ENCODE measurements at places on chromosomes 5 and 9.
A peak's percentile ranks its signal among the peaks of the same experiment; 100 is the strongest.

- peak; percentile 19 for DNase-seq
These were observed 5.2 kb downstream of the GABRP start for GRCh38 chr5:170788626-170789304.

GRCh38 chr5:180596115-180596667, 4.9 kb upstream of the SCGB3A1 start:
- no peak for DNase-seq

DNA sequence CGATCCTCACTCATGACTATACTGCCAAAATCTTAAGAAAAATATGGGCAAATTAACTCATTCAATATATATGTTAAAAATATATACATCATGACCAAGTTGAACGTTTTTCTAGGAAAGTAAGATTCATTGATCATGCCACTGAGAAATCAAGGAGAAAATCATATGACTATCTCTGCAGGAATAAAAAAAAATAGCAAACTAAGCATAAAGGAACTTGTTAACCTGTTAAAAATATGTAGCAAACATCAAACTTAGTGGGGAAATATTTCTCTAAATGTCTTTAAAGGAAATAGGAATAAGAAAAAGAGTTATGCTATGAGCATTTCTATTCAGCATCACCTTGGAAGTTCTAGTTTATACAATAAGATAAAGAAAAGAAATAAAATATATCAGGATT, 302.4 kb downstream of the GLIS3 start:
- no peak for DNase-seq

DNA sequence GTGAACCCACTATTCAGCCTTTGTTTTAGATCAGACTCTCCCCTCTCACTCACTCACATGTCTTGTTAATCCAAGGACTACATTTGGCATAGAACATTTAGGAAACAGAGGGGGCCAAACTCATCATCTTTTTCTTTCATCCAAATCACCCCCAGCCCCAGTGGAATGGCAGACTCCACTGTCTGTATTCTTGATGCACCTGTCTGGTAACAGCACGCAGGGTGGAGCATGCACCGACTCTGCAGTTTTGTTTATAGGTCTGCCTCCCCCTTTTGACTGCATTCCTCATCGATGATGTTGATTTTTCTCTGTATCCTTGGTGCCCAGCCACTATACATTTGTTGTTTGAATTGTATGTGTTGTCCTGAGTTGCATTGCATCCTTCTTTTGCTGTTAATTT, 66.0 kb downstream of the ANGPTL2 start:
- DNase-seq: no peak

DNA sequence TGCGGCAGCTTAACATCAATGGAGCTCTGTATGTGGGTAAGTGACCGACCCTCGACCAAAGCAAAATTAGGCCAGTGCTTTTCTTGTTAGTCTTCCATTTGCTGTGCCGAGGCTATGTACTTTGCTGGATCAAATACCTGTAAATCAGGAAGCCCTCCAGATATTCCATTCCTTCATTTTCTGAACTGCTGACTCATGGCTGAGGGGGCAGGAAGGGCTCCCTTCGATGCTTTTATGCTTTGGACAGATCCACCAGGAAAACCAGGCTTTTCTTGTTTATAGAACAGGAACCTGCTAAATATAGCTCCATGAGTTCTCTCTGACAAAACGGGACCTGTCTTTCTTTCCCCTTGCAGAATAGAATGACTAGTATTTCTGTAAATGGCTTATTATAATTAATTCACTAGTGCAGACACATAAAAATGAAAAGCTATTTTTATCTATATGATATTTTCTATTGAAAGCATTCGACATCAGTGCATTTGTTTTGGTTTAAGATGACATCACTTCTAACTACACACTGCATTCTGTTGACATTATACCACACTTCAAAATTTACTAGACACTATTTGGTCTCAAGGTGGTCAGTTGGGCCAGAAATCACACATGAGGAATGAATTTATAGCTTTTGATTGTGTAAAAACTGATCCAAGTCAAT, 93.3 kb downstream of the LIFR start:
- DNase-seq: no peak

GRCh38 chr9:122562134-122562760, 9.3 kb downstream of the OR1N2 start:
- no peak for DNase-seq

GRCh38 chr9:15299374-15299939, 7.6 kb downstream of the TTC39B start:
- DNase-seq: no peak

DNA sequence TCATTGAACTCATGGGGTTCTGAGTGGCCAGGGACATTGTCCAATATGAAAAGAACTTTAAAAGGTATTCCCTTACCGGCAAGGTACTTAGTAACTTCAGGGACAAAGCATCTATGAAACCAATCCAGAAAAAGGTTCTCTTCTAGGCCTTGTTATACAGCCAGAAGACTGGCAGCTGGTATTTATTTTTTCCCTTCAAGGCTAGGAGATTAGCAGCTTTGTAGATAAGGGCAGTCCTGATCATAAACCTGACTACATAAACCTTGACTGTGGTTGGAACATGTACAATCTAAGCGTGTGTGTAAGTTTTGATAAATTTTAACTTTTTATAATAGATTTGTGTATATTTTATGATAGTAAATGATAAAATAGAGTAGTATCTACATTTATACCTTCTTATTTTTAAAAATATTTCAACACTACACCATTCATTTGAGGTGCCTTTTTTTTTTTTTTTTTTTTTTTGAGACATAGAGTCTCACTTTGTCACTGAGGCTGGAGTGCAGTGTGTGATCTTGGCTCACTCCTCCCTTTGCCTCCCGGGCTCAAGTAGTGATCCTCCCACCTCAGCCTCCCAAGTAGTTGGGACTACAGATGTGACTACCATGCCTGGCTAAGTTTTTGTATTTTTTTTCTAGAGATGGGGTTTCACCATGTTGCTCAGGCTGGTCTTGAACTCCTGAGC, 24.5 kb downstream of the RANBP17 start:
- DNase-seq: no peak

DNA sequence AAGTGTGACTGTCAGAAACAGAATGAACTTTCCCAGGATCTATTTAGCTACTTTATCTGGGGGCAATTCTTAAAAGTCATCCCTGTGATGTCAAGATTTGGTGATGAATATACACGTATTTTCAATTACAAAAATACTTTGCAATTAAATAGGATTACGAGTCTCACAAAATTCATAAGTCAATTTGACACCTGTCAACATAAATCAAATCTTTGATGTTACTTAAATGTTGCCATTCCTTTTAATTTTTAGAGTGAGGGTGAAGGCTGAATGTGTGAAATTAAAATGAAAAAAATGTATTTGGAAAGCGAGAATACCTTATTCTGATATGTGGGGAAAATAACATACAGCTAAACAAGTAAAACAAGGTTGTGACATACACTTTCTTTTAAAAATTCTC, 202.9 kb downstream of the EPB41L4A start:
- DNase-seq: no peak

DNA sequence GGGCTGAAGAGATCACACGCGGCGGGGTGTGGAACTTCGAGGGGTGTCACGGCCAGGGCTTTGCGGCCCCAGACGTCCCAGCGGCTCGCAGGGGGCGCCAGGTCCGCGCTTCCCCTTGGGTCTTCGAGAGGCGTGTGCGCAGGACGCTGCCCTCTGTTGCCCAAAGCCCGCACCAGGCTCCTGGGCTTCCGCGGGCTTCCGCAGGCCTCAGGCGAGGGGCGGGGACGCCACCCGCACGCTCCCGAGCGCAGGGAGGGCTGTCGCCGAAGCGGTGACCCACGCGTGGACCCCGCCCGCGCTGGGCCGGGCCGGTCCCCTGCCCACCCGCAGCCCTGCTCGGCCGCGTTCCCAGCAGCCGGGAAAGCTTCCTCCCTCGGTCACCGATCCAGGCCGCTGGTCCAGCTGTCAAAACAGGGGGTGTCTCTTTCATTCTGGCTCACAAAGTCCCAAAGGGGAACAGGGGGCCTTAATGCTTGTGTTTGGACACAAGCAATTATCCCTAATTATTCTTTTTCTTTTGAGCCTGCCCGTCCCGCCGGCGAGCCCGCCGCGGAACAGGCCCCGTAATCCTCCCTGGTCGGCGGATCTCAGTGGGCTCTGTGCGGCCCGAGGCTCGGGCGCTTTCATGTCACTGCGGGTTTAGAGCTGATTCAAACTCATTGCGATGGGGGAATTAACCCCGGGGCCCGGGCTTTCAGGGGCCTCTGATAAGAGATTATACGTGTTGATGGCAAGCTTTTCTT, 60.6 kb downstream of the TMEM174 start:
- DNase-seq: no peak

DNA sequence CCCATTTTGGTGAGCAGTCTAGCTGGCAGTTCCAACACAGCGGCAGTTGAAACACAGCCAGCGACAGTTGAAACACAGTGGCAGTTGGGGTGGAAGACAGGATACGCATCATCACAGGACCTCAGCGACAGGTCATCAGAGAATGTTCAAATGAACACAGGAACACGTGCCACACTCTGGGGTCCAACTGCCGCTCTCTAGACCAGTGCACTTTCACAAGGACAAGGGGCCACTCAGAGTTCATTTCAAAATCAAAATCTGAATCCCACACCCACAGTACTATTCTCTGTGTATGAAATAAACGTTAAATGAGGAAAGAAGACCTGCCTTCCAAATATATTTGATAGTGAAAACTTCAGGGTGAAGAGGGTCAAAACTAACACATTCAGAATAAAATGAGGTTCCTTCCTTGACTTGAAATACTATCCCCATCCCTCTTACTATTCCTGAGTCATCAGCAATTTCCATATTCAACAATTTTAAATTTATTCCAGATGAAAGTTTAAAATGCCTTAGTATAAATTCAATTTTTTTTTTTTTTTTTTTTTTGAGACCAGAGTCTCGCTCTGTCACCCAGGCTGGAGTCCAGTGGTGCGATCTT, 53.0 kb upstream of the SIMC1 start:
- DNase-seq: peak; percentile 79

GRCh38 chr5:173771725-173772383, 116.3 kb upstream of the CPEB4 start:
- no peak for DNase-seq

DNA sequence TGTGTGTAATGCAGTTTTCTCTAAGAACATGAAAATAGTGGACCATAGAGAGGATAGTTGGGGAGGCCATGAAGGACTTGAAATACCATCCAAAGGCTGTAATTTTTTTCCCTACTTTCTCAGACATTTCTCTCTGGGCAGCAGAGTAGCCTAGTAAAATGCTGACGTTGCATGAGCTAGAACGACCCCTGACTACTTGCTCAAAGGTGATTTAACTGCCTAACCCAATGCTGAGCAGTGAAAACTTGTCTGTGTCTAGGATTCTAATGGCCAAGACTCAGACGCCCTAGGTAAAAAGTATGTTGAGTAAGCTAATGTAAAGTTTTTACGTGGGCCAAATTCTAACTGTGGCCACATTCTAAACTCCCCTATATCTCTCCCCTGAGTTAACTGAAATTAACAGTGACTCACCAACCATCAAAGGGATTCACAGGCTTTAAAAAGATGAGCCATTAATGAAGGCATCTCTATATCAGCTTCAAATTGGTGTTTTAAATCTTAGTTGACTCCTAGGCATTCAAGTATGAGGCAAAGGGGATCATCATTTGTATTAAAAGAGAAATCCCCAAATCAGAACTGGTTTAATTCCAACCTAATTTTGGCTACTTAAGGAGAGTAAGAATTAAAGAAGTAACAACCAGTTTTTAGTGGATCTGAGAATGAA, 121.0 kb upstream of the GAS1 start:
- DNase-seq: no peak

GRCh38 chr9:34988218-34989002, 1.1 kb upstream of the DNAJB5 start:
- DNase-seq: no peak

DNA sequence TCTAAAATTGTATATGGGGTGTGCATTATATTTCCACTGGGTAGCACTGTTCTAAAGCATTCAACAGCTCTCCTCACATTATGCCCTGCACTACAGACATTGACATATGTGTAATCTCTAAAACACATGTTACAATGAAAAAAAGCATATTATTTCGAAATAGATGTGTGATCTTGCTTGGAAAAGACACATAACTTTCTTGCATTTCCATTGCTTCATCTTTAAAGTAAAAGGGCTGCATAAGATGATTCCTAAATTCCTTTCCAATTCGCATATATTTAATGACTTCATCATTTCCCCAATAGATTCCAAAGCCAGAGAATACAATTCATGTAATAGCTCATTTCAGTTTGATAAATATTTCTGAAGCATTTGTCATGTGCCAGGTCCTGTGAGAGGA, 566.9 kb downstream of the PDE4D start:
- DNase-seq: no peak

GRCh38 chr9:136455043-136456002, 15.7 kb upstream of the INPP5E start:
- DNase-seq: no peak

GRCh38 chr9:77807846-77808750, 160.0 kb upstream of the GNA14 start:
- DNase-seq: no peak

DNA sequence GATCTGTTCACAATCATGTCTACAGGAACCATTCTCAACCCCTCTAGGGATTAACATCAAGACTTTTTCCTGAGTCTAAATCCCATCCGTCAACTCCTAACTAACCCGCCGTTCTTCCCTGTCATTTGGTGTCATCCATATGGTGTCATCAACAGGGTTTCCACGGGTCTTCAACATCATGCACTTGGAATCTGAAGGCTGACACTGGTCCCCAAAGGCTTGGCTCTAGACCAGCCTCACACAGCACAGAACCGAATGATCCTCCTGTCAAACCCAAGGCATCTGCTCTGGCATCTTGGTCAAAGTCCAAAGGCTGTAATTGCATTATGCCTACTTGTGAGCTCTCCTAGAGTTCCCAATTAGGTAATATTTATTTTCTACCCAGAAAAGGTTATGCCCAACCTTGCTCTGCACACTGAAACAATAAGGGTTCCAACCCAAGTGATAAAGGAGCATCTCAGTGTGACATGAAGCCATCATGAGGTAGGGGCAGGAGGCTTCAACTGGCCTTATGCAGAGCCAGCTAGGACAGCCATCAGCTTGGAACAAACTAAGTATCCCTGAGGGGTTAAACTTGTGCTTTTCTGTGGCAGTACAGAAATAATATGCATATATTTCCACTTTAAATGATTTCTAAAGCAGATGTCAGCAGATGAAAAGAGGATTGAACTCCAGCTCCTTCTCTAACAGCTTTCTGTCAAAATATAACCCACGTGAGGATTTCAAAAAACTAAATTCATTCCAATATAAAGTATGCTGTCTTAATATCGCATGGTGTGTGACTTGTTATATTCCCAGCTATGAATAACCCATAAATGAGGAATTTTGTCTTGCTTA, 13.9 kb downstream of the ENC1 start:
- DNase-seq: no peak

DNA sequence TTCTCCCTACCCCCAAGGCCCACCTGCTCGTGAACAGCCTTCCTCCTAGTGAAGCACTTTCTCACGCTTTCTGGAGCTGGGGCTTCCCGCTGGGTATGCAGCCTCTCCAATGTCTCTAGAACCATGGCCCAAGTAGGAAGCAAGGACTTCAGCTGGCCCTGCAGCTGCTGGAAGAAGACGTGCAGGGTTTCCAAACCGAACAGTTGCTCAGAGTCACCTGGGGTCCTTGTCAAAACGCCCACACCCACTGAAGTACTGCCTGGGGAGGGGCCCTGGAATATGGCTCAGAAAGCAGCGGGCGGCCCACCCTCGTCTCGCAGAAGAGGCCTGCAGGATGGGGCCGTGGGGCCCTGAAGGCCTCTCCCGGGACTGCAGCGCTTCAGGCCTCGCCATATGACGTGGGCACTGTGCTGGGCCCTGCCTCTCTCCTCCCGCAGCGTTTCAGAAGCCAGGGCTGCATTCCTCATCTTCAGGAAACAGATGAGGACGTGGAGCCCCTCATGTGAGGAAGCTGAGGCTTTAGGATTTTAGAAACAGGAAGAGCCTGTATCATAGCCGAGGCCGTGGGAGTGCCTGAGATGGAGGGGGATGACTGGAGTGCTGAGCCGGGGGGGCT, 116.0 kb upstream of the LMX1B start:
- DNase-seq: no peak

Measured in NCI-H1694 (cell line).